Head of caudate nucleus (tissue), 42 donors: ENCODE measurements at places on chromosomes 4 and X.

- DNase-seq: no peak
Measured at GRCh38 chr4:175772170-175772705, 39.8 kb downstream of the GPM6A start.

- DNase-seq: peak; percentile 54
Measured at GRCh38 chr4:52588097-52588496, 71.0 kb downstream of the USP46 start.

GRCh38 chrX:153934148-153934761, 582 bp downstream of the NAA10 start:
- no peak for DNase-seq

GRCh38 chr4:79904331-79904730, 168.7 kb downstream of the ANTXR2 start:
- DNase-seq: no peak

GRCh38 chrX:41963348-41963747, 40.0 kb upstream of the CASK start:
- DNase-seq: no peak

DNA sequence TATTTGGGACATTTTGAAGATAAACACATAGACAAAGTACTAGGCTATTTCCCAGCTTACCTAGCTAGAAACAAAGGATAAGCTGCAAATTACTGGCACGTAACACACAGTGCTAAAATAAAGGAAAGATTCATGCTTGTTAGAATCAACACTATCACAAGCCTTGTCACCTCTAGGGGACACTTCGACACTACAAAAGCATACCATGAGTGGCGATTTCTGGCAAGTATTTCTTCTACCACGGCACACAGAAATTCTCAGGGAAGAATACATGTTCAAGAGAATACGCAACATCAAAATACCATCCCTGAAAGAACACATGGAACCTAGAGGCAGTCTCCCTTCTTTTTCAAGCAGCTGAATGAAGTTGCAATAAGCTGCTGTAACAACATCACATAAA, 5.1 kb downstream of the MECP2 start:
- no peak for DNase-seq

GRCh38 chr4:111405989-111406388, 739.3 kb upstream of the FAM241A start:
- no peak for DNase-seq

GRCh38 chr4:52249581-52249980, 198.5 kb downstream of the SPATA18 start:
- DNase-seq: no peak

DNA sequence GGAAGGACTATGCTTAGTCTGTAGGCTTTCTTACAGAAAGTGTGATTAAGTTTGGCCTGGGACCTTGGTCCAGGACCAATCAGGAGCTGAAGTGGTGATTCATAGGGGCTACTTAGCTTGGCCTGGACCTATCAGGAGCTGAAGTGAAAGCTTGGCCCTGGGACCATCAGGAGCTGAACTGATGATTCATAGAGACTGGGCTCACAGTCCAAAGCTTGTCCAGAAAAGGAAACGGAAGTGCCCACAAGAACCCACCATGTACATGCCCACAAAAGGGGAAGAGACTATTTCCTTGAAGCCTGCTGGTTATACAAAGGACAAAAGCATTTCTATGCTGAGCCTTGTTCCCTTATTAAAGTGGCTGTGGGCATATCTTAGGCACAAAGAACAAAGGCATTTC, 12.6 kb downstream of the TENT5D start:
- no peak for DNase-seq

DNA sequence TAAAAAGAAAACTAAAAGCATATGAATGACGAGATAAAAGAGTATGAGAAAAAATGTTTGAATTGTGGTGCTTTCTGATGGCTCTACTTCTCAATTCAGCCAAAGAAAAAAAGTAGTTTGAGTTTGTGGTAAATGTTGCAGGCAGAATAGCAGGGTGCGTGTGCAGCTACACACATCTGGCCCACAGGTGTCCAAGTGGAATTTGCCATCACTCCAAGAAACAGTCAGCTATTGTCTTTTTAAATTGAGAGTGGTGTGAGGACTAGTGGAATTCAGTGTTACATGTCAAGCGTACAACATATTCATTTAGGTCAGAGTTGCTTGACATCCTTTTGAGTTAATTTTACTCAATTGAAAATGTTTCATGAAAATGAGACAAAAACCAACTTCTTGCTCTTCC, 424.8 kb upstream of the MAD2L1 start:
- no peak for DNase-seq

DNA sequence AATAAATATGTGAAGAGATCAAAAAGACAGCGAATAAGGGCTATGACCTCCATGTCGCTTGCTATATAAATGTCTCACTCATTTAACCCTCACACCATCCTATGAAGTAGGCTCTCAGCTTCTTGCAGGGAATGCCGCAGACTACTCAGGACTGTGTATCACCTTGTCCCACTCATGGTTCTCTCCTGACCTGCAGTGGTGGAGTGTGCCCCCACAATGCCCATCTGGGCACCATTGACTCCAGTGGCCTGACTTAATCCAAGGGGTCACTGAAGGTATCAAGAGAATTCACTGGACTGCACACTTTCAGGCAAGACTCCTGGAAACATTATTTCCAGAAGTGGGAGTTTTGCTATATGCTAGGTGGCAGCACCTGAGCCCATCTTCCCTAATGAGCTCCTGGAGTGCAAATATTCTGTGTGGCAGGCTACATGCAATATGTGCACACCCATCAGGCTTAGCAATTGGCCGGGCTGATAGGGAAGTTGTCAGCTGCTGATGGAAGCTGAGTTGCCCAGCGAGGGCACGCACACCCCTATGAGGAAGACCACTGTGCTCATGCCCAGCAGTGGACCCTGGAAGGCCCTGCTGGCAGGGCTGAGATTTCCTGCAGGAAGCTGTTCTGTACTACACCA, 8.2 kb upstream of the EFNB1 start:
- no peak for DNase-seq

- no peak for DNase-seq
Measured at GRCh38 chr4:184471881-184472613, 2.3 kb downstream of the IRF2 start.
